ENCODE measurements at places on chromosomes 16 and 17.

DNA sequence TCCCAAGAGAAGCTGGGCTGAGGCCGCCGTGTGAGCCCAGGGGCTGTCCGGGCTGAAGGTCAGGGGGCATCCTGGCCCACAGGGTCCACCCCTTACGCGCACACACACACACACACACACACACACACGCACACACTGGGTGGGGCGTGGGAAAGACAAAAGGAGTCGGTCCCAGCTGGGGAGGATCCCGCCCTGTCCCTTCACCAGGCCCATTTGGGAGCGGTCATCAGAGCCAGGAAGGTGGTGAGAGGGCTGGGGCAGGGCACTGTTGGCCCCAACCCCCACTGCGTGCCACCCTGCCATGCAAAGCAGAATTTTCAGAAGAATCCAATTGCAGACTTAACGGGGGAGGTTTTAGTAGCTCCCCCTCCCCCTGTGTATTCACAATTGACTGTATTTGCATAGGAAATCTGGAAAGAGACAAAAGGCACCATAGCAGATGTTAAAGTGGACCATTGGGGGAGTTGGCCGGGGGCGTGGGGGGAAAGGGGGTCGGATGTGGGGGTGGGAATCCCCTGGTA is 11.3 kb upstream of the CD300A start:
- DNase-seq, result no peak

DNA sequence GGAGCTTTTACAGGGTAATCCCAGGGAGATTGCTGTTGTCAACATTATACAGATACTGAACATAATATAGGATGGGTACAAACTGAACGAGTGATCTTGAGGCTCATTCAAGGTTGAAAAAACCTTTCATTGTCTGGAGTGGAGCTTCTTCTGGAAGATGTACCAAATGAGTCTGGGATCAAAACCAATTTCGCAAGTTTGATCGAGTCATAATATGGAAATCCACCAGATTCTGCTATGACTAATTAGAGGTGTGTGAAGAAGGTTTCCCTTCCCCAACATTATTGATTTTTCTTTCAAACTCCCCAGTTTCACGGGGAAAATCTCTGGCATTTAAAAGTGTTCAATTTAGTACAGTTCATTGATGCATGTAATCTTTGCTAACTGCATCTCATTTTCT is 324.1 kb downstream of the ZFHX3 start:
- no peak for DNase-seq

- DNase-seq, result no peak
Measured at GRCh38 chr17:58998871-58999270, 107.8 kb downstream of the TRIM37 start.

GRCh38 chr16:78759596-78759995 is 660.1 kb downstream of the WWOX start:
- DNase-seq, result no peak

DNA sequence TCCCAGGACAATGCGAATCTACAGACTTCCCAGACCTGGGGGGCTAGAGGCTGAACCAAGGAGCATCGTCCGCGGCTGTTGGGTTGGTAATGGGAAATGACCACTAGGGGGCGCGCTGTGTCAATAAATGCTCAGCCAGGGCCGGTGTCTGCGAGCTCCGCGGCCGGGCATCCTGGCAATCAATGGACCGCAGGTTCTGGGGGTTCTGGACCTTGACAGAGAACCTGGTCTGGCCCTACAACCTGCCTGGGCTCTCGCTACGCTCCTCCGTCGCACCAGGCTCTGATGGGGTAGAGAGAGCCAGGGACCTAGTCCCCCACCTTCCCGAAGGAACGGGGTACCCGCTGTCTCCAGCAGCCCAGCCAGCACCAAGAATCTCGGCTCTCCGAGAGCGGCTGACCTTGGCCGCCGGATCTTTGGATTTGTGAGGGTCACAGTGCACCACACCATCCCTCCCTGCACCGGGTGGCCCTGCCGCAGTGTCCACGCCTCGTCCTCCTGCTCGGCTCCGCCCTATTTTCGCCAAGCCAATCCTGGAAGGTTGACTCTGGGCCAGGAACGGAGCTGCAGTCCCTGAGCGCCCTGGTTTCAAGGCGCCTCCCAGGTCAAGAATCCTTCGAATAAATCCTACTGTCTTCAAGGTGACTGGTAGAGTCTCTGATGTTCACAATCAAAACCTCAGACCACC is 20.4 kb upstream of the BEAN1 start:
- peak; percentile 79 for DNase-seq

GRCh38 chr17:17494870-17495535 is 1.2 kb downstream of the RASD1 start:
- no peak for DNase-seq

DNA sequence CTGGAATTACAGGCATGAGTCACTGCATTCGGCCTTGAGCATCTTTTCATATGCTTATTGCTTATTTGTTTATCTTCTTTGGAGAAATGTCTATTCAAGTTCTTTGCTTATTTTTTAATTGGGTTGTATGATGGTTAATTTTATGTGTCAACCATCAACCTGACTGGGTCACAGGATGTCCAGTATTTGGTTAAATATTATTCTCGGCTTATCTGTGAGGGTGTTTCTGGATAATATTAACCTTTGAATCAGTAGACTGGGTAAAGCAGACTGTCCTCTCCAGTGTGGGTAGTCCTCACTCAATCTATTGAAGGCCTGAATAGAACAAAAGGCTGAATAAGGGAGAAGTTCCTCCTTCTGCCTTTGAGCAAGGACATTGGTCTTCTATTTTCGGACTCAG is 142.0 kb downstream of the SSH2 start:
- DNase-seq, result no peak

GRCh38 chr17:47720754-47721533 is 12.1 kb upstream of the TBX21 start:
- peak; percentile 68 for DNase-seq

DNA sequence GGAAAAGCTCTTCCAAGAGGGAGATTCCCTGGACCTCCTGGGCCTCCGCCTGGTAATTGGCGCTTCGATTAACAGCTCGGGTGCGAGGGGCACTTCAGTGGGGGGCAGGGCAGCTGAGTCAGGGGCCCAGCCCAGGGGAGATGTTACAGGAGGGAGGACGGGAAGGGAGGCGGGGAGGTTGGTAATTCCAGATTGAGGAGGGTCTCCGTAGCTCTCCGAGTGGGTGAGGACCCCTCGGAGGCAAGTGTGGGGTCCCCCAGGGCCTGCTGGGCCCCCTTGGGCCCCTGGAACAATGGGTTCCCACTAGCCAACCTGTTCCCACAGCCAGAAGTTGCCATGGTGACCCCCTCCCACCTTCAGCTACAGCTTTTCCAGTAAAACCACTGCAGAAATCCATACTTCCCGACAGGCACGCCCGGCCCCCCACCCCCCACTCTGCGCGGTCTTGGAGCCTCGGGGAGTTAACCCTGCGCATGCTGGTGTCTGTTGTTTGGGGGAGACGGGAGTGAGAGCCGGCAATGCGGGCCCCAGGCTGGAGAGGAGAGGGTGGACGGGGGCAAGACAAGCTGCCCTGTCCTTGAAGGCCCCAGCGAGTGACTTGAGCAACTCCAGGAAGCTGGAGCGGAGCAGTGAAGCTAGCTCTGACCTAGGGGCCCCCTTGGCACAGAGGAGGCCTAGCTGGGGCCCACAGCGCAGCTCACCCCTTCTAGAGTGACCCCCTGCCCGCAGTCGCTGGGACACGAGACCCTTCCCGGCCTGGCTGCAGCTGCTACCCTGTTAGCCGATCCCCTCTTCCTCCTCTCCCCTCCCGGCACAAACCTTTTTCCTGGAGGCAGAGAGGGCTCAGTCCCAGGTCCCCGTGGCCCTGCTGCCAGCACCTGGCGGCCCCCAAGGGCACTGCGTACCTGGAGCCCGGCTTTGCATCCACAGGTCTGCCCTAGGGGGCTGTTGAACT is 37.8 kb downstream of the TMEM235 start:
- DNase-seq, result no peak

DNA sequence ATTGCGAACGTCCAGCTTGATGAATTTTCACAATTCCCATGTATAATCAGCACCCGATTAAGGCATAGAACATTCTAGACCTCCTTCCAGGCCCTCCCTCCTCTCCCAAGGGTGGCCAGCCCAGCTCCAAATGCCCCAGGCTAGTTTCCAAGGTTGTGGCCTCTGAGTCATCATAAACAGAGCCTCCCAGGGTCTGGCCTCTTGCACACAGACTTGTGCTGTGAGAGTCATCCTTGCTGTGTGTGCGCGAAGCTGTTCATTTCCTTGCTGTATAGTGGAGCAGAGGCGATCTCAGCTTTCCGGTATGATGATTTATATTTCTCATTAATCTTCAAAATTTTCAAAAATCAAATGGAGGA is 20.5 kb upstream of the JPH3 start:
- no peak for DNase-seq

- DNase-seq, result no peak
Measured at GRCh38 chr17:58706351-58707140, 14.1 kb downstream of the RAD51C start.

GRCh38 chr17:11589716-11590115 is 8.6 kb upstream of the DNAH9 start:
- DNase-seq, result no peak

GRCh38 chr16:85857406-85857805 is 41.6 kb upstream of the IRF8 start:
- DNase-seq, result no peak

GRCh38 chr16:48087639-48088038 is 68.2 kb downstream of the ABCC12 start:
- DNase-seq, result no peak

GRCh38 chr17:29791336-29792080 is 138.5 kb downstream of the SSH2 start:
- no peak for DNase-seq

DNA sequence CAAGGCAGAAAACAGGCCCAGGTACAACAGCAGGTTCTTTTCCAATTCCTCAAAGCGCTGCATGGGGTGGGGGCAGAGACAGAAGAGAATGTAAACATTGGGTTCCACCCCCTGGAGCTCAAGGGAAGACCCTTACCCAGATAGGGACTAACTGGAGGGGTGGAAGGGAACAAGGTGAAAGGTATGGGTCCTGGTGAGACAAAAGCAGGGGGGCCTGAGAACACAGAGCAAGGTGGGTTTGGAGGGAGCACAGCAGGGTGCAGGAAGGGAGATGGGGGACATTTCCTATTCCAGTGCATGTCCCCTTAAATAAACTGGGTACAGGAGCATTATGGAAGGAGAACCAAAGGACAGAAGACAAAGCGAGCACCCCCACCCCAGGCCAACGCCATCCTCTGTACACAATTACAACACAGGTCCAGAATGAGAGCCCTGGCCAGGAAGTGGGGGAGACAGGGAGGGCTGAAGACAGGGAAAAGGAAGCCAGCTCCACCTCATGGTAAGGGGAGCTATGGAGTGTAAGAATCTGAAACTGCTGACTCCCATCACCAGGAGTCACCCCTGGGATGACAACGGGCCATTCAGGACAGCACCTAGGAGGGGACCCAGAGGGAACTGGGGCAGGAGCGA is 2.1 kb upstream of the CD2BP2 start:
- peak; percentile 38 for DNase-seq

DNA sequence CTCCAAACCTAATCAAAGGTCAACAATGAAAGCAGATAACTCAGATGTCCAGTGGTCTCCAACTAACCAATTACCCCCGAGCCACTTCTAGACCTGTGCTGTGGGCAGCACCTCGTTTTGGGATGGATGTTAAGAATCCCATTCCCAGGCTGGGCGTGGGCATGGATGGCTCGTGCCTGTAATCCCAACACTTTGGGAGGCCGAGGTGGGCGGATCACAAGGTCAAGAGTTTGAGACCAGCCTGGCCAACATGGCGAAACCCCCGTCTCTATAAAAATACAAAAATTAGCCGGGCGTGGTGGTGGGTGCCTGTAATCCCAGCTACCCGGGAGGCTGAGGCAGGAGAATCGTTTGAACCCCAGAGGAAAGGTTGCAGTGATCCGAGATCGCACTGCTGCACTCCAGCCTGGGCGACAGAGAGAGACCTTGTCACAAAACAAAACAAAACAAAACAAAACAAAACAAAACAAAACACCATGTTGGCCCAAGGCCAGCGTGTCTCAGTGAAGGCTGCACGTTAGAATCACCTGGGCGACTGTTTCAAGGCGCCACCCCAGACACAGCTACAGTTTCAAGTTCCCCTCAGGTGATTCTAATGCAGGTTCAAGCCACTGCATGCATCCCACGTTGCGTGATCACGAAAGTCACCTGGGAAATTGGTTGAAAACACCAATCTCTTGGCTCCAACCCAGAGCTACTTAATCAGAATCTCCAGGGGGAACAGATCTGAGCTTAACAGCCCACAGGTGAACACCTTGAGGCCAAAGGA is 21.3 kb downstream of the COX4I1 start:
- DNase-seq, result no peak

DNA sequence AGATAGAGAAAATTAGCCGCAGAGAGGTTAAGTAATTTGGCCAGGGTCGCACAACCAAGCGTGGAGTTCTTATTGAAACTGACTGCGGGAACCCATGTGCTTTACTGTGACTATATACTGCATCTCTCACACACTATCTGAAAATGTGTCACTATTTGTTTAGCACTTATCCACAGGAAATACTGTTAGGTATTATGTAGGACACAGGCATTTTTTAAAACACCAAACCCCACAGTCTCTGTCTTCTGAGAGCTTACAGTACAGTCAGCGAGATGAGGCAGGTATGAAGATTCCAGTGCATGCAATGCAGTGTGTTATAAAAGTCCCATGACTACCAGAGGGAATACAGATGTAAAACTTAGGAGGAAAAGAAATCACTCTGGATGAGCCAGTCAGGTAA is 11.3 kb downstream of the RBL2 start:
- no peak for DNase-seq

DNA sequence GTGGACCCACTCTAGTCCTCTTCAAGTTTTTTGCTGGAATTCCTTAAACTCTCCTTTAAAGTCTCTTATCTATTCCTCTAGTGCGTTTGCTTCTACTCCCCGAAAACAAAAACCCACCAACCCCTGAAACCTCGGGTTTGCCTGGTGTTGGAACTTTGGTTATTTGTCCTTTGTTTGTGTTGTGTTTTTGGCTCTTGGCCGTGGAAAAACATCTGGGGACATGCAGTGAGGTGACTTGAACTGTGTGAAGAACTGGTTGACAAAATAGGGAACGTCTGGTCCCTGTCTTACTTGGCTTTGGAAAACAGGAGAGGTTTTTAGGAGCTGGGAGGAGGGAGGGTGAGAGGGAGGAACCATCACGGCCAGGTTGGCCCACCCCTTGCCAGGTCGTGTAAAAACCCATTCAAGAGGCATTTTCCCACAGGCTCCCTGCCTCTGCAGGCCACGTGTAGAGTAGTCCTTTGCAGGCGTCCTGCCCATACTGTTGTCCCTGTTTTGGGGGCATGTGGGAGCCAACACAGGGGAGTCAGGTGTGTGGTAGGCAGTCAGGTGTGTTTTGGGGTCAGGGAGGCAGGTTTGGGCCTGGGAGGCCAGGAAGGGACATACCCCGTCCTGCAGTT is 169.3 kb downstream of the RAB11FIP4 start:
- DNase-seq, result no peak
